Heart right ventricle (tissue), 16 donors: ENCODE measurements at places on chromosomes 11 and 22. TPM values are rescaled to one million over a fixed set of nuclear protein-coding genes. Genes with fewer than 3 reads are reported as not detected.

DNA sequence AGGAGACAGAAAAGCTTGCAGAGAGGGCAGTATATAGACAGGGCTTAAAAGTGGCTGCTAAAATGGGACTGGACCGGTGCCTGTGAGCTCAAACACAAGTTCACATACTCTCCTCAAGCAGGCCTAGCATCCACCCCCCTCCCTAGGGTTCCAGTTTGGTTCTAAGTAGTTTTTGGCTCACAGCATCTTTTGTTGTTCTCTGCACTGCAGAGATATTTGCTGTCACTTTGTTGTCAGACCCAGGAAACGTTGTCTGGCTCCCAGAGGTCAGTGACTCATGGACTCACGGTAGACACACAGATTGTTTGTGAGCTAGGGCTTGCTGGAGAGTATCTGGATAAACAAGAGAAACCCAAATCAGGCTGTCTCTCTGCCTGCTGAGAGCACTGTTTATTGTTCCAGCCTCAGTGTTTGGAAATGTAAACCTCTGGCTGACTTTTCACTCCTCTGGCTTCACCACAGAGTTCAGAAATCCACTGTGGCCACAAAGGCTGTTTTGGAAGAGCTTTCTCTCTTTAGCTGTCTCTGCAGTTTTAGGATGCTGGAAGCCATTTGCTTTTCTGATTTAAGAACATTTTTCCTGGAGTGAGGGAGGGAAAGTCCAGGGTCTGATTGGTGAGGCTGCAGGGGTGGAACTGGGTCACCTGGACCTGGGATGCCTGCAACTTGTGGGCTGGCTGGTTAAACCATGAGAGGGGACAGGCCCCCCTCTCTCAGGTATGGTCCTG lies 303.7 kb upstream of the PLET1 start:
- no peak overlapping the region for H3K4me3 ChIP-seq
- DNase-seq: peak; percentile 22
- peaks cover 3% of the 10 kb centered on the region for H3K4me1 ChIP-seq
- no peaks in the 10 kb centered on the region for H3K36me3 ChIP-seq

DNA sequence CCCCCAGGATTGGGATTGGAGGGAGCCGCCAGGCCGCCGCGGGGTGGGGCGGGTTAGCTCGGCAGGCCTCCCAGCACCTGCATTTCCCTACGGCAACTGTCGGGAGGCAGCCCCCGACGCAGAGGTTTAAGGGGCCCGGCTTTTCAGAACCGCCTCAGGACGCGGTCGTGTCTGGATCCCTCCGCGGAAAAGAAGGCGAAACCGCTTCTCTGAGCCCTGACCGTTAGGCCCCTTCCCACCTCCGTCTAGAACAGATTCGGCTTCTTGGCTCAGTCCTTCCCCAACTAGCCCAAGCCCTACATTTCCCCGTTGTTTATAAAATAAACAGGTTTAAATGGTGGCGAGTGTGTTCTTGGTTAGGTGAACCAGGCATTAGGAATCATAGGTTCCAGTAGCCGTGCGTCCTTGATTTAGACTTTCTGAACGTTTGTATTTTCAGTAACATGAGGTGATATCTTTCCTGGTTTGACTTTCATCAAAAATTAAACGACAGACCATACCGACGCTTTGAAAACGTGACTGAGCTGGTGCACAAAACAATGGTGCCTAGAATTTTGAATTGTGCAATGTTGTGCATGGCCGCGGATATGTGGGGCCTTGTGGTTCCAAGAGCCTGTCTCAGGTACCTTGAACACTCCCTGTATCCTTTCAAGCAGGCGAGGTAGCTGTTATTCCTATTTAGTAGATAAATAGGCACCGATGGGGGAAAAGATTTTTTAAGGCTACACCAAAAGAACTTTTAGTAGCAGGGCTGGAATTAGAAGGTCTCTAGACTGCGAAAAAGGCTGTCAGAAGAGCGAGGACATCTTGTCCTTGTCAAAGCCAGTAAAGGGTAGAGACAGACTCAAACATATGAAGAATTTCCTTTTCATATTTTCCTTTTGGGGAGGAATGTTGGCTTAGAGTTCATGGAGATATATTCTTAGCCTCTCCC lies 1.2 kb upstream of the HSPA8 start:
- peak; percentile 50 for DNase-seq
- no peaks in the 10 kb centered on the region for H3K27me3 ChIP-seq
- peak overlapping the region; percentile 100 for H3K27ac ChIP-seq
- H3K36me3 ChIP-seq: no peaks in the 10 kb centered on the region

The CACNA1I gene
- 0.06 TPM for total RNA-seq

The HSCB gene
- 7.7 TPM for total RNA-seq

- no peak overlapping the region for H3K27ac ChIP-seq
- H3K27me3 ChIP-seq: no peaks in the 10 kb centered on the region
- H3K36me3 ChIP-seq: no peaks in the 10 kb centered on the region
- no peak for DNase-seq
These were observed 132.2 kb downstream of the NAV2 start for GRCh38 chr11:19844806-19845205.

- no peaks in the 10 kb centered on the region for H3K36me3 ChIP-seq
- no peaks in the 10 kb centered on the region for H3K27me3 ChIP-seq
- H3K4me1 ChIP-seq: no peaks in the 10 kb centered on the region
- no peak overlapping the region for H3K27ac ChIP-seq
- no peak for DNase-seq
These were observed 10.5 kb upstream of the JHY start for GRCh38 chr11:122872046-122872445.

DNA sequence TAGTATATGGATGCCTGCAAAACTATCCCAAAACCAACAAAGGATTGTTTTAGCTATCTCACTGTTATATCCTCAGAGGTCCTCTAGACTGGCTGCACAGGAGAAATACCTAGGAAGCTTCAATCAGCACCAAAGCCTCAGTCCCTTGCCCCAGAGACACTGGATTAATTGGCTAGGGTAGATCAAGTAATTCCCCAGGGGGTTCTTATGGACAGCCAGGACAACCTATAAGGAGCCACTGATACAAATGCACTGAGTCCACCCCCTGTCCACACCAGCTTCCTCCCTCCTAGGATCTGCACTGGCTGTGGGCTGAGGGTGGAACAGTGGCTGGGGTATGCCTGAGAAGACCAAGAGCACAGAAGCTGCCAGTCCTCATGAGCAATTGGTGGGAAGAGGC lies 16.3 kb downstream of the ADORA2A start:
- no peak overlapping the region for H3K4me3 ChIP-seq
- no peak overlapping the region for H3K27ac ChIP-seq
- no peaks in the 10 kb centered on the region for H3K27me3 ChIP-seq
- no peaks in the 10 kb centered on the region for H3K36me3 ChIP-seq
- no peak for DNase-seq
- H3K4me1 ChIP-seq: peaks cover 15% of the 10 kb centered on the region

The CARD16 gene
- 8.7 TPM for total RNA-seq
